Germinal center (tissue), 1 donor: ENCODE measurements at places on chromosomes 7 and 10.

DNA sequence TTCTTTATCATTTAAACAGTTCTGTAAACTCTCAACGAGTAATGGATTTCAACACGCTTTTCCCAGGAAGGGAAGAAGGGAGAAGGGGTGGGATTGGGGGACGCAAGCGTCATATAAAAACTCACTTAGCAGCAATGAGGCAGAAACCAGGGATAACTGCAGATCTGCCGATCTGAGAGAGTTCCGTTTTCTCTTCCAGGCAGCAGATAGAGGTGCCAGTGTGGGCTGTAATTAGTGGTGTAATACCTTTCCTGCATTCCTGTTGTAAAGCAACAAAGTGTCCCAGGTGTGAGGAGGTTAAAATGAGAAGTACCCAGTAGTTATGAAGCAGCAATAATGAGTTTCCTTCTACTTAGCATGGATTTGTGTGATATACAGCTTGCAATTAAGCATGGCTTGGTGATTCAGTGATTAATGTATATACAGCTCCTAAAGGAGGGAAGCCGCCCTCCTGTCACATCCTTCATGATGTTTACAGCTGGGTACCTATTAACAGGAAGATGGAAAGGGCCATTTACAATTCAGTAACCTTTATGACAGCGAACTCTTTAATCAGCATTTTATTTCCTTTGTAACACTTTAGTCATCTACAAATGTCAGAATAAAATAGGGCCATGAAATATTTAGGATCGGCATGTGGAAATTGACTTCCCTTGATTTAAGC, 271.9 kb downstream of the LRMDA start:
- DNase-seq: no peak

GRCh38 chr7:70143075-70144044, 545.1 kb downstream of the AUTS2 start:
- DNase-seq: no peak

DNA sequence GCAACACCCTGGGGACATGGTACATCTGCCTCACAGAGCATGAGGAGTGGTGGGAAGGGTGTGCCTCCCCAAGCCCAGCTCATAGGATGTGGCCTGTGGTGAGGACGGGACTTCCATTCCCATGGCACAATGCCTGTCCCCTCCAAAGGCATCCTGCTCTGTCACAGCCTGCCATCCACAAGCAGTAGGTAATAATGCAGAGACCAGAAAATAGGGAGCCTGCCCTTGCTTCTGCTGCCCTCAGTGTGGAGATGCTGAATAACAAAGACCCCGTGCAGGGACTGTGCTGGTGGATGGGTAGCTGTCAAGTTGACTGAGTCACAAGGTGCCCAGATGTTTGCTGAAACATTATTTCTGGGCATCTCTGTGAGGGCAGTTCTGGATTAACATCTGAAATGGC, 199.9 kb upstream of the GRB10 start:
- DNase-seq: no peak

DNA sequence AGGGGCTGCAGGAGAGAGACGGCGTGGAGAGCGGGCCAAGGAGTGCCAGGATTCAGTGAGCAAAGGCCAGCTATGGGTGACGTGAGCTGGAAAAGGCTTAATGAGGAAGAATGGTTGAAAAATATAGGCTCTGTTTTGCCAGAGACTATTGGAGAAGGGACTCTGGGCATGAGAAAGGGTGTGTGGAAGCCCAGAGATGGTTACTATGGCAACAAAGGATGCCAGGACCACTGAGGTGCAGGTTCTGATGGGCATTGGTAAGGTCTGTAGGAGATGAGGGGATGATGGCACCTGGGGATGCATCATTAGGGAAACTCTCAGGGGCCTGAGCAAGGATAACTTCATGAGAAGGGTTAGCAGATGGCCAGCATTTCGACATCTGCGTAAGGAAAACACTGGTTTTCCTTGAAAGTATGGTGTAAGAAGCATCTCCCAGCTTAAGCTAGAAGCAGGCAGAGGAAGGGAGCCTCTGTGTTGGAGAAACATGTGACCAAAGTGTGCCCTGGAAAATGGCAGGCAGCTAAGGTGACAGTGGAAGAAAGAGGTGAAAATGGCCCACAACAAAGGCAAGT, 21.6 kb upstream of the FAM180A start:
- no peak for DNase-seq

- DNase-seq: no peak
Observed at GRCh38 chr10:100877461-100877850, 35.3 kb upstream of the SLF2 start.

DNA sequence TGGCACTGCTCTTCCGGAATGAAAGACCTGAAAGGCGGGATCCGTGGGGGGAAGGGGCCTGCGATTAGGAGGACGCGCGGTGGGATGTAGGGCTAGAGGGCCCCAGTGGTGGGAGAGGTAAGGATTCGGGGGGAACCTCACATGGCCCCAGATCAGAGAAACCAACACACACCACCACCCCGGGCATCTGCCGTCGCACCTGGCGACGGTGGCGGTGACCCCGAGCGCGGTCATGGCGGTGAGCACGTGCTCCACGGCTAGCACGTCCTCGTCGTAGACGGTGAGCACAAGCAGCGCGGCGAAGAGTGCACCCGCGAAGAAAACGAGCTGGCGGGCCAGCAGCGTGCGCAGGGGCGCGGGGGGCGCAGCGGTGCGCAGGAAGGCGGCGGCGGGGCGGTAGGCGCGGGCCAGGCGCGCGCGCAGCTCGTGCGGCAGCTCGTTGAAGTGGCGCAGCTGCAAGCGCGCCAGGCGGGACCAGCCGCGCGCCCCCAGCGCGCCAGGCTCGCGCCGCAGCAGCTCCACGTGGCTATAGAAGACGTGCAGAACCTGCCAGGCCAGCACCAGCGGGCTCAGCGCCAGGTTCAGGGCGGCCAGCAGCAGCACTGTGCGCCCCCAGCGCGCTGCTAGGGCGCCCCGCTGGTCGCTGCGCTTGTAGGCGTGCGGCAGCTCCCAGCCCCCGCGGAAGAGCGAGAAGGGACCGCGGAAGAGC, 5.7 kb downstream of the ATG9B start:
- DNase-seq: no peak

DNA sequence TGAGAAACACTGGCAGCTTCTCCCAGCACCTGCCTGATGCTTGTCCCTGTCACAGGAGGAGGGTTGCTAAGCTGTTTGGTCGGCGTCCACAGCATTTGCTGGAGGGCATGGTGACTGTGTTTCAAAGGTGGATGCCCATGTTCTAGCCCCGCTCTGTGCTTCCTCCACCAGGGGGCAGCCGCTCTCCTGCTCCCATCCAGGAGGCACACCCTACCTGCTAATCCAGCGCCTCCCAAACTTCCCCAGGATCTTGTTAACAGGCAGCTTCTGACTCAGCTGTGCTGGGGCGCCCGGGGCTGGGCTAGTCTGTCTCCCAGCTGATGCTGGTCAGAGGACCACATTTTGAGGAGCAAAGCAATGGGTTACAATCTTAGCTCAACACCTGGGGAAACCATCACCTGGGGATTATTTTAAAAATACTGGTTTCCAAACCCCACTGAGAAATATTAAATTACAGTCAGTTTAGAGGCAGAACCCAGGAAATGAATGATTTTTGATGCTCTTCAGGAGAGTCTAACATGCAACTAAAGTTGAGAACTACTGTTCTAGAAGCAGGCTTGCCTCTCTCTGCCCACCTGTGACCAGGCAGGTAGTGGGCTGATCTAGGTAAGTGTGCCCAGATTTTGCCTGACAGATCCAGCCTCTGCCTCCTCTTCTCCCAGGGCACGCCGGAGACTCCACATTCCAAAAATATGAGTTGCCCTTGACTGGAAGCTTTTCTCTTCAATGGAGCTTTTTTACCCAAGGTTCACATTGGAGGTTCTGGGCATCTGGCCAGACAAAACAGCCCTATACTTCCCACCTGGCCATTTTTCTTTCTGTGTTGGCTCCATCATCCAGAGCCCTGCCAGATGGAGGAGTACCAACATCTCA, 92.7 kb upstream of the GPR26 start:
- DNase-seq: peak; percentile 57
